ENCODE measurements at places on chromosomes 12 and 14.

- DNase-seq, result no peak
These were observed 841 bp downstream of the CALM1 start for GRCh38 chr14:90397425-90398314.

DNA sequence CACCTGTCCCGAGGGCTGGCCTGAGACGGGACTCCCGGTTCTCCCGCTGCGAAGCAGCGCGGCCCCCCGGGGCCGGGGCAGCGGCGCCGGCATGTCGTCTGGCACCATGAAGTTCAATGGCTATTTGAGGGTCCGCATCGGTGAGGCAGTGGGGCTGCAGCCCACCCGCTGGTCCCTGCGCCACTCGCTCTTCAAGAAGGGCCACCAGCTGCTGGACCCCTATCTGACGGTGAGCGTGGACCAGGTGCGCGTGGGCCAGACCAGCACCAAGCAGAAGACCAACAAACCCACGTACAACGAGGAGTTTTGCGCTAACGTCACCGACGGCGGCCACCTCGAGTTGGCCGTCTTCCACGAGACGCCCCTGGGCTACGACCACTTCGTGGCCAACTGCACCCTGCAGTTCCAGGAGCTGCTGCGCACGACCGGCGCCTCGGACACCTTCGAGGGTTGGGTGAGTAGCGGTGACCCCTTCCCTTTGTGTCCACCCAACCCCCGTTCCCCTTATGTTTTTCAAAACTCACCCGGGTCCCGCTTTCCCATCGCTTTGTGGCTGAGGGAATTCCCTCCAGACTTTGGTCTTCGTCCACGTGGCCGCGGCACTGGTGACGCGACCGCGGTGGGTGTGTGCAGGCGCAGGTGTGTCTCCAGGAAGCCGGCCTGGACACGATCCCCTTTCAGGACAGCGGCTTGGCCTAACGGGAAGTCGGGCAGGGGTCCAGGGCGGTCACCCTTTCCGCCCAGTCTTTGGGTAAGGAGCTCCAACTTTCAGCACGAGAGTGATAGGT lies 826 bp downstream of the PRKCH start:
- DNase-seq, result no peak

DNA sequence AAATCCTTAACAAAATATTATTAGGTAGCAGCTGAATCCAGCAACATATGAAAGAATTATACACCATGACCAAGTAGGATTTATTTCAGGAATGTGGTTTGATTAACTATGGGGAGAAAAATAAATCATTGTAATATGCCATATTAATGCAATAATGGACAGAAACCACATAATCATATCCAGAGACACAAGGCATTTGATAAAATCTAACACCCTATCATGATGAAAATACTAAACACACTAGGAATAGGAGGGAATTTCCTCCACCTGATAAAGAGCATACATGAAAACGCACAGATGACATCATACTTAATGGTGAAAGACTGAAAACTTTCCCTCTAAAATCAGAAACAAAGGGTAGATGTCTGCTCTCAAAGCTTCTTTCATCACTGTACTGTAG lies 238.9 kb downstream of the PHLDA1 start:
- peak; percentile 72 for DNase-seq

DNA sequence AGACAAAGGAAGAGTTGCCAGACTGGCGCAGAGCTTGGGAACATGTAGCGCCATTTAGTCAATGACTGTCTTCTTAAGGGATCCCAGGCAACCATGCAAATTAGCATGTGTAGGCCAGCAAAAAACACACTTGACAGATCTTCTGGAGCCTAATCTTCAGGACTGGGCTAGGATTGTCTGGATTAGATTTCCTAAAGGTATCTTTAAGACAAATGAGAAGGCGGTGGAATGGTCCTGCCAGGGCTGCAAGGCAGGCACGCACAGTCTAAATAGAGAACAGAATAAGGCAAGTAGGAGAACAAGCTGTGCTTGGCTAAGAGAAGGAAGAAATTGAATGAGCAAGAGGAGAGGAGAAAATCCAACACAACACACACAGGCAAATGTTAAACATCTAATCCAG lies 80.0 kb downstream of the CIT start:
- no peak for DNase-seq

GRCh38 chr12:125412506-125412905 lies 347.3 kb downstream of the AACS start:
- no peak for DNase-seq

- no peak for DNase-seq
These were observed 10.8 kb upstream of the TEX22 start for GRCh38 chr14:105387530-105387922.

DNA sequence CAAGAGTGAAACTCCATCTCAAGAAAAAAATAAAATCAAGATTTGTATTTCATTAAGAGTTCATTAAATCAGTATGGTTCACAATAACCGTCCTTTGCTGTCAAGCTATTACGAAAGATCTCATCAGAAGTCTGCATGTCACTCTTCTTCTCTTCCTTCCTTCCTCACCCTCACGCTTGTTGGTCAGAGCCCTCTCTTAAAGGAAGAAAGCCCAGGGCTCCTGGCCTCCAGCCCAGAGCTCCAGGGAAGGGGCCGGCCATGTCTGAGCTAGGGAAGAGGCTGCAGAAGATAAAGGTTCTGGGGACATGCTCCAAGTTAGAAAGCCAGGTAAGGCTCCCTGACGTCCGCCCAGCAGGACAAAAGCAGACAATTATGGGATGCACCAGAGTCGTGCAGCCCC lies 43.1 kb upstream of the DLK1 start:
- DNase-seq, result no peak

GRCh38 chr14:38394064-38394463 lies 138.2 kb upstream of the CLEC14A start:
- no peak for DNase-seq

- DNase-seq, result no peak
These were observed at the start of gene VTI1B for GRCh38 chr14:67674480-67675218. Gene VTI1B, minus strand, starts transcription at chr14:67674632. Its CDS starts 143 bp downstream, at chr14:67674489.

DNA sequence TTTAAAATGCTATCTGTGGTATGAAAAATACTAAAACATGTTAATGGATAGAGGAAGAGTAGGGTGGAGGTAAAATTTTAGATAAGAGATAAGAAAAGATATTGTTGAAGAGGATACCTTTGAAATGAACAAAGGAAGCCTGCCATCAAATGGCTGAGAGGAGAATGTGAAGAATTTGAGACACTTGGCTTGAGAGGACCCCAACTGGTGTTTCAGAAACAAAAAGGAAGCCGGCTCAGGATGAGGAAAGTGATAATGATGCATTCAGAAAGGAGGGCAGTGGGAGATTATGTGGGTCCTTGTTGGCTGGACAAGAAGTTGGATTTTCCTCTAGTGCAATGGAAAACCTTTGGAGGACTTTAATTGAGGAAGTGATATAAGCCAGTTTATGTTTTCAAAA lies 264.4 kb downstream of the DUSP6 start:
- DNase-seq, result no peak

DNA sequence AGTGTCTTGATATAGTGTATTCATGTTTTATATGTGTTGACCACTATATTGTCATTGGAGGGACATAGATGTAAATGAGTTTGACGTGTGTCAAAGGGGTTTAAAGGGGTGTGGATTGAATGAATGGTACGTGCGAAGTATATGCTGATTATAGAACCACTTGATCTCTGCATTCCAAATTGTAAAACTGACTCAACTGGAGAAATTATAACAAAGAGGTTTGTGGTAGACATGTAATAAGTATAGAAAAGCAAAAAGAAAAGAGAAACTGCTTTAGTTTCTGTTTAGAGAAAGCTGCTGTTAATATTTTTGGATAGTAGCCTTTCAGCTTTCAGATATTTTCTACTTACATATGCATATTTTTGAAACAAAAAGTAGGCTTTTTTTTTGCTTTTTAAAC lies 8.9 kb upstream of the MYRFL start:
- no peak for DNase-seq

DNA sequence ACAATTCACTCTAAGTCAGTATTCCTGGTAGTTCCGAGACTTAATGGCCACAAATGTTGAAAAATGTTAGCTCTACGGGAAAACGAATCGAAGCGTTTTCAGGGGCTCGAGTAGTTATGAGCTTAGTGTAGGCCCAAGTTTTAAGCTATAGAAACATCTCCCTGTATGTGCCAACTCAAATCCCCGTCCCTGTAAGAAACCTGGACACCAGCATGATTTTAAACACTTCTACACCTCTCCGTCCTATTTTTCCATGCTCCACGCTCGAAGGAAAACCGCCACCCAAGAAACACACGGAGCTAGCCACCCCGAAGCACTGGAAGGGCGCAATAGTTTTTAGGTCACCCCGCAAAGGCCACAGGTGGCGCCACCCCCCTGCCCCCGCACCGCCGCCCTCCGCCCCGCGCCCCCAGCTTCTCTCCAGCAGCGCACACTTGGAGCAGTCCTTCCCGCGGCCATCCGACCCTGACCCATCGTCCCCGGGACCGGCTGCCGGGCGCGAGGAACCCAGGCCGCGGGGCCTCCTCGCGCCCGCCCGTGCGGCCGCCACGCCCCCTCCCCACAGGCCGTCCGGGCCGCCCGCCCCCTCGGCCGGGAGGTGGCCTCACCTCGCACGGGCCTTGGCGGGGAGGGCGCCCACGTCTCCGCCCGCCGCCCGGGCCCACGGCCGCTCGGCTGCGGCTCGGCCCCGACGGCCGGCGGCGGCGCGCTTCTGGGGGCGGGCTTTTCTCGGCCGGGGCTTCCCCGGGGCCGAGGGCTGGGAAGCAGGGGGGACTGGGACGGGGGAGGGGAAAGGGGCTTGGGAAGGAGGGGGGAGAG lies 522 bp downstream of the R3HDM2 start:
- no peak for DNase-seq

DNA sequence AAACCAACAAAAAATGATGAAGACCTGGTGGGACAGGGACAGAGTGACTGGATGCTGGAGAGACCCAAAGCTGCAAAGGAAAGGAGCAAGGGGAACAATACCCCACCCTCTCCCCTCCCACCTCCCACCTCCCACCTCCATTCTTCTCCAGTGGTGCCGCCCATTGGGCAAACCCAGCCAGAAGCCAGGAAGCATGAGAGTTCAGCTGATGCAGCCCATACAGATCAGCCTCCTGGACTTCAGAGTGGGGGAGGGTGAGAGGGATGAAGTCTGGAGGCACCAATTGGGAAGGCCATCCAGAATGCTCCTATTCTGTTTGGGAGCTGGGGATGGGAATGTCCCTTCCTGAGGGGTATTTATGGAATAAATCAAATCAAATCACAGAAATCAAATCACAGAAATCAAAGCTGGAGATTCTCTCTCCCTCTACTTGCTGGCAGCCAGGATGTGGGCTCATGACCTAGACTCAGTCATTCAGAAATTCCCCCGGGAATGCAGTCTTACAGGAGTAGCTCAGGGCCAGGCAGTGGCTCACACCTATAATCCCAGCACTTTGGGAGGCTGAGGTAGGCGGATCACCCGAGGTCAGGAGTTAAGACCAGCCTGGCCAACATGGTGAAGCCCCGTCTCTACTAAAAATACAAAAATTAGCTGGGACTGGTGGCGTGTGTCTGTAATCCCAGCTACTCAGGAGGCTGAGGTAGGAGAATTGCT lies 31.1 kb downstream of the IRF2BPL start:
- no peak for DNase-seq

DNA sequence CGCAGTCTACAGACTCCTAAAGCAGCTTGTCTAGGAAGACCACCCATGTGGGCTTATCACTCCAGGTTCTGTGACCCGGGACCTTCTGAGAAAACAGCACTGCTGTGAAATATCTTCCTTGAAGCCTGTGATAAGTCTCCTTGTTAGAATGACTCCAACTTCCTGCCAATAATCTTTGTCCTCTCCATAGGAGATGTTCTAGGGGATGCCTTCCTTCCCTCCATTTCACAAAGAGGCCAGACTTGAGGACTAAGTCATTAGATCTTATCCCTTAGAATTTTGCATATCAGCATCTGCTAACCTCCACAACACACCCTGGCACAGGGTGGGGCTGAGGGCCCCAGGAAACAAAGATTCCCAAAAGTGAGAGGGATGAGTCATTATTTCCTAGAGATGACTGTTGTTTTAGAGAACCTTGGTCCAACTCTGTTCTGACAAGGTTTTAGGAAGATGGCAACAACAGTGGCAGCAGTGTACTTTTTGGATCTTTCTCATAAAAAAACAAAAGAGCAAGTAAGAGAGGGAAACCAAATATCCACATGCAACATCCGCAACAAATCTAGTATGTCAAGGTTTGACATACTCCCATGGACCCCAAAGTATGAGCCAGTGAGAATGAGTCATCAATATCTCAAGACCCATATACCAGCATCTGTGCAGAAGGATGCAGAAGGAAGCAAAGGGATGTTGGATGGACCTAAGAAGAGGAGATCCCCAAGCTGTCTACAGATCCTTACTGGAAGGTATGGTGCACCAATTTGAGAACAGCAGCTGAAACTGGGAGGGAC lies 6.0 kb downstream of the LTB4R start:
- DNase-seq, result no peak

DNA sequence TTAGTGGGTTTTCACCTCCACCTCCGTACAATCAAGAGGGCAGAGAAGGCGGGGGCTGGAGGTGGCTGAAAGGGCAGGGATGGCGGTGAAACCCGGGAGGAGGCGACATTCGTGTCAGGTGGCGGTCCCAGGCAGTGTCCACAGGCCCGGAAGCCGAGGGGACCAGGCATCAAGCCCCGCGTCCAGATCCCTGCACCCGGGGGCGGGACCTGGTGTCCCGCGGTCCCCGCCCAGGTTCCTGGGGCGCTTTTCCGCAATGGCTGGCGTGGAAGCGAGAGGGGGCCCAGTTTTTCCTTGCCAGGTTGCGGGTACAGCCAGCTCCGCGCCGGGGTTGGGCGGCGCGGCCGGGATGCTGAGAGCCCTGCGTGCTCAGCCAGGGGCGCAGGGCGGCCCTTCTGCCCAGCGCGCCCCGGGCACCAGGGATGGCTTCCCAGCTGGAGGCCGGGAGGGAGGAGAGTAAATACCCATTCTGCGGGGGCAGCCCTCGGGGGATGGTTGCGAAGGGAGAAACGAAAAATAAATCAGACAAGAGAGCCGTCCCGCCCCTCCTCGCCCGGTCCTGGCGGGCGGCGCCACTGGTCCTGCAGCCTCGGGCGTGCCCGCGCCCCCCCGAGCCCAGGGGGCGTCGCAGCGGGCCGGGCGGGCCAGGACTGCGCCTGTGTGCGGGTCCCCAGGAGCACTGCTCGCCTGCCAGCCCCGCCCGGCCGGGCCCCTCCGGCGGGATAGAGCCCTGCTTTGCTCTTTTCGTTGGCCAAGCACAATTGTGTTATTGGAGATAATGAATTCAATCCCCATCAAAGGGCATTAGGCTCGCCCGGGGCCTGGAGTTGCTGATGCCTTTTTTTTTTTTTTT lies 11.5 kb downstream of the FOXA1 start:
- no peak for DNase-seq

DNA sequence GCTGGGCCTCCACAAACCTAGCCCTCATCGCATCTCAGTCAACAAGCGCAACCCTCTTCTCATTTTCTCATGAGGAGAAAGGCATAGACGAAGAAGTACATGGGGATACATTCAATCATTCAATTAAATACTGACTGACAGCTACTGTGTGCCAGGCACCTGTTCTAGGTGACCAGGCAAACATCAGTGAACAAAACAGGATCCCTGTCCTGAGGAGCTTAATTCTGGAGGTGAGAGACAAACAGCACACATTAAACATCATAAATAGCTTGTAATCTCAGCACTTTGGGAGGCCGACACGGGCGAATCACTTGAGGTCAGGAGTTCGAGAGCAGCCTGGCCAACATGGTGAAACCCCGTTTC lies 362 bp upstream of the ACYP1 start:
- no peak for DNase-seq
